ENCODE measurements at places on chromosomes 13 and 19.

DNA sequence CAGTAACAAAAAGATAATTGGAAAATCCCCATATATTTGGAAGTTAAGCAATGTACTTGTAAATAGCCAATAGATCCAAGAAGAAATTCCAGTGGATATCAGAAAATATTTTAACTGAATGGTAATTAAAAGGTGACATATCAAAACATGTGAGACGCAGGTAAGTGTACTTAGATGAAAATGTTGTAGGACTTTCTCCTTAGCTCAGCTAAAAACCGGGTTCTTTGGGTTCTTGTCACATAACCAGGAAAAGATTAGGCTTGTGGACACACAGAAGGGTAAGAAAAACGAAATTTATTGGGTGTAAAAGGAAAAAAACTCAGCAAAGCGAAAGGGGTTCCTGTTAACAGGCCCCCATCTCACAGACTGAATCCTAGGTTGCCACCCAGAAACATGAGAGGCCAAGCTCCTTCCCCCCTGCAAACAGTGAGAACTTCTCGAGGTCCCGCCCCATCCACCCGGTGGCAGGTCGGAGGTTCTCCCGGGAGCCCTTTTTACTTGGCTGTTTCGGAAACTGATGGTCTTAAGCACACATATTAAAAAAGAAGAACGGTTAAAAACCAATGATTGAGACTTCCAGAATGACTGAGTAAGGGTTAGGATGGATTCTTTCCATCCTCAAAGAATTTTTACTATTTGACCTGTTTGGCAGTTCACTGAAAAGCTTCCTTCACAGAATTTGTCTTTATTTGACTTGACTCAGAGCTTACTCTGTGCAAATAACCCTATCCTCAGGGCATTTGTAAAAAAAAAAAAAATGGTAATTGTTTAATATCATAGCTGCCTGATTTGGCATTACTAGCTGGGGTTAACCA lies 3.1 kb upstream of the CCDC70 start:
- no peak for DNase-seq

DNA sequence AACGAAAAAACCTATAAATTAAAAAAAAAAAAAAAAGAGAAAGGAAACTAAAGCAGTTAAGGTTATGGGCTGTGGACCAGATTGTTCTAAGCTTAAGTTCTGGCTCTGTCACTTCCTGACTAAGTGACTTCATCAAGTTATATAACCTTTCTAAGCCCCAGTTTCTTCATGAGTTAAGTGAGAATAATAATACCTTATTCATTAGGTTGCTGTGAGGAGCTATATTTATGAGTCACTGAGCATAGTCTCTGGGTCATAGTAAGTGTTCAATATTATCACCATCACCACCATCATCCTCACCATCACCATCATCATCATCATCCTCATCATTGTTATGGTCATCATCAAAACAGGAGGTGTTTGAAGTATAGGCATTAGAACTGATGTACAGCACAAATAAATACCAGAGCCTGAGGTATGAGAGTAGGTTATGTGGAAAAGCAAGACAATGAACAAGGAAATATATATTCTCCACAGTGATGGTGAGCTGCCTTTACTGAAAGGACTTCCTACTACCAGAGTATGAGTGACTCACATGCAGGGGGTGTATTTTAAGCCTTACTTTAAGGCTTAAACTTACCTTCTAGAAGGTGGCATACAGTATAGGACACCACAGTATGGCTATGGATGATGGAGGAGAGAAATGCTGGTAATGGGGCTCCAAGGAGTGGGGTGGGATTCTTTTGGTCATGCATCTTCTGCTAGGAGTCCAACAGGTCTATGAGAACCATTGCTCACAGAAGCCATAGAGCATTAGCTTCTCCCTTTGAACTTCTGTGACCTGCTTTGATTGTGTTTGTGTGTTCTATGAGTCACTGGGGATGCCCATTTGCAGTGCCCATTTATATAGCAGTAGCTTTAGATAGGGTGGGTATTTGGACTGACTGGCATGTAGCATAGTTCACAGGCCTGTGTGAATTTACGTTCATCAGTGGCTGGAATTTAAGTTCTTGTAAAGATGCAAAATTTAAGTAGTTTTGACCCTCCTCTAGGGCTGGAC lies 104.4 kb downstream of the KLF5 start:
- DNase-seq, result no peak

DNA sequence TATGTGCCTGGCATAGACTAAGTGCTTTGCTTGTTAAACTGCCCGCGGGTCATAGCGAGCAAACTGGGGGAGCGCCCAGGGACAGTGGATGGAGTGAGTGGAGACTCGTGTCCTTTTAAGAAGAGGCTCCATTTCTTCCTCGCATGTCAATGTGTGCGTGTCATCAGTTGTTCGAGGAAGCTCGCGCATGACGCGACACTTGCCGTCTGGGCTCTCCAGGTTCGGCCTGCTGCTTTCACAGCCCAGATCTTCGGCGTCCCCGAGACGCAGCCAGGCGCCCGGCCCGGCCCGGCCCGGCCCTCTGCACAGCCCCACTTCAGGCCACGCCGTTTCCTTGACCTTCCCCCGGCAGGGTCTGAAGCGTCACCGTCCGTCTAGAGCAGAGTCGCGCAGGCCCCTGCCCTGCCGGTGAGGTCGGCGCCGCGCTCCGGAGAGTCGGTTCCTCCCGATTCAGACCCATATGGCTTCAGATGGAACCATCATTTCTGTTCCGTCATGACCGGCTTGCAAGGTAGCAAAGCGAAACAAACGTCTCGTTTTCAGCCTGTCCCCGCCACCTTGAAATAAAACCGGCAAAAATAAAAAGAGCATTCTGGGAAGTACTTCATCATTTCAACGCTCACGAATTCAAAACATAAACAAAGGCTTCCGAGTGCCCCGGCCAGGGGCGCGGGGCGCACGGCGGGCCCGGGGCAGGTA lies 599 bp upstream of the ARHGEF7 start:
- DNase-seq, result peak; percentile 2

DNA sequence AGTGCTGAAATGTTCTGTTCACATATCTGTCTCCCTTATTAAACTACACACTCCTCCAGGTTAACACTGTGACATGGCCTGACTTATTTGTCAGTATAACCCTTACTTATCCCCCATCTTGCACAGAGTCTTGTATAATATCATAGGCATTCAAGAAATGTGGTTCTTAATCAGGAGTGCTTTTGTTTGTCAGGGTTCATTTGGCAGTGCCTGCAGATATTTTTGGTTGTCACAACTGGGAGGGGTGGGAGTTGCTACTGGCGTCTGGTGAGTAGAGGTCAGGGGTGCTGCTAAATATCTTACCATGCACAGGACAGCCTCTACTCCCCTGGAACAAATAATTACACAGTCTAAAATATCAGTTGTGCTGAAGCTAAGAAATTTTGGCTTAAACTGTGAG lies 20.4 kb upstream of the OBI1 start:
- DNase-seq, result no peak

GRCh38 chr13:25796474-25796873 lies 255.3 kb downstream of the SHISA2 start:
- DNase-seq, result no peak

- DNase-seq, result peak; percentile 41
Observed at GRCh38 chr13:45226024-45226423, 25.2 kb upstream of the KCTD4 start.

DNA sequence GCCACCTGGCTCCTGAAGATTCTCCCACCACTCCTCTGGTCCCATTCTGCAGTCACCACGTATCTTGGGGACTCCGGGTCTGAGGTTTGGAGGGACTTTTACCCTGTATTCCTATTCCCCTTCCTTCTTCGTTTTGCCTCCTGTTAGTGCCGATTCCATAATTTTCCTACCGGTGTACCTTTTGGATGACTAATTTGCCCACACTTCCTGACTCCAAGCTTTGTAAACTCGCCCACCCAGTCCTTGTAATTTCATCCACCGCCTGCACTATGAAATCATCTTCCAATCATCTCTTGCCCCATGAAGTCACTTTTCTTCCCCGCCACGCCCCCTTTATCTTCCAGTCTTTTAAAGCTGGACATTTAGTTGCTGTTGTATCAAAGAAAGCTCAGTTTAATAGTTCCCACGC lies 572 bp downstream of the UCHL3 start:
- peak; percentile 76 for DNase-seq

DNA sequence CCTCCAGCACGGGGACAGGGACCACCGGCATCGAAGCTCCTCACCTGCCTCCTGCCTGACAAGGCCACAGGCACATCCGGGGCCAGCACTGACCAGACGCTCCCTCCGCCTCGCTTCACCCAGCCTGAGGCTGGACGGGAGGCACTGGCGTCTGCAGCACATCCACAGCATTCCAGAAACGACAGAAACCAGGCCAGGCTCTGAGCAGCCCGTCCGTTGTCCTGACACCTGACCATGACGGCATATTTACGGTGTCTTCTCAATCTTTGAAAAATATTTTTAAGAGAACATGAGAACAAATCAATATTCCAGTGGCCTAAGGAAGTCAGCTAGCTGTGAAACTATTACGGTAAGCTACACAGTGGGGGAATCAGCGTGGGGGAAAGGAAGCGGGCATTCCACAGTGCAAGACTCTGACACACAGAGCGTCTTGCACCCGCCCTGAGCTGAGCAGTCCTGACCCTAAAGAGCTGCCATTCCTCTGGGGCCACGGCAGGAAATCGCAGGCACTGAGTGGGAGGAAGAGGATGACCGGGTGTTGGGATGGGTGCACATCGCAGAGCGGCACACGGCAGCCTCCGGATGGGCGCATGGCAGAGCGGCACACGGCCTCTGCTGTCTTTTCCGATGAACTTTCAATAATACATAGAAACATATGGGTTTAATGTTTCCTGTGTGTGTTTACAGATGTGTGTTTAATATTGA lies 26.8 kb downstream of the RASA3 start:
- DNase-seq, result no peak

- DNase-seq, result no peak
Observed at GRCh38 chr13:64311948-64312347, 2896.3 kb upstream of the PCDH20 start.

- DNase-seq, result no peak
Observed at GRCh38 chr13:34886987-34887386, 55.1 kb upstream of the NBEA start.

DNA sequence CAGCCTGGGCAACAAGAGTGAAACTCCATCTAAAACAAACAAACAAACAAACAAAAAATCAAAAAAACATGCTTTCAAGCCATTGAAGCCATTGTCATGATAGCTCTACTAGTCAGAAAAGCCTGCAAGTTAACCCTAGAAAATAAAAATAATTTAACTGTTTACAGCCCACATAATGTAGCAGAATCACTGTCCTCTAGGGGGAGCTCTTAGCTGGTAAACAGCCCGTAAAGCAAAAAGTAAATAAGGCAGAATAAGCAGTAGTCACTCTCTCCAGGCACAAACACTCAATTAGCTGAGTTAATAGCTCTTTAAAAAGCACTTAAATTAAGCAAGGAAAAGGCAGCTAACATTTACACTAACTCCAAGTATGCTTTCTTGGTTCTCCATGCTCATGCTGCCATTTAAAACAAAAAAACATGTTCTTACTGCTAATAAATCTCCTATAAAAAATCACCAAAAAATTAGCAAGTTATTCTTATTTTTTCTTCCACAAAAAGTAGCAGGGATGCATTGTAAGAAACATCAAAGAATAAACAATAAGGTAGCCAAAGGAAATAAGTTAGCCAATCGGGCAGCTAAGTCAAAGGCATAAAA lies 11.3 kb downstream of the LILRB4 start:
- DNase-seq, result peak; percentile 72

DNA sequence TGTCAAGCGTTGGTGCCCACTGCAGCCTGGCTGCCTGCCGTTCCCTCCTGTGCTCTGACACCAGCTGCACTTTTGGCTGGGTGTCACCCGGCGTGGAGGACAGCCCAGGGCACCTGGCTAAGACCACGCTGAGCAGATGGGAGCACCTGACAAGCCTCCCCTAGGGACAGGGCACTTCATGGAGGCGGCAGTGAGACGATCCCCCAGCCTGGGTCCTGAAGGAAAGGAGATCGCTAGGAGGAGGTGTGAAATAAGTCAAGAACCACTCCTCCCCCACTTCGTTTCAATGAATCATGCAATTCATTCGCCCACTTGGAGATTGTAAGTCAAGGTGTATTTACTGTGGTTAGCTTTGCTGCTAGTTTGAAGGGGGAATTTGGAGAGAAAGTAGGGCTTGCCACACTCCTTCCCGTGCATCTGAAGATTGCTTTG lies 38.8 kb downstream of the VSTM2B start:
- DNase-seq, result no peak

DNA sequence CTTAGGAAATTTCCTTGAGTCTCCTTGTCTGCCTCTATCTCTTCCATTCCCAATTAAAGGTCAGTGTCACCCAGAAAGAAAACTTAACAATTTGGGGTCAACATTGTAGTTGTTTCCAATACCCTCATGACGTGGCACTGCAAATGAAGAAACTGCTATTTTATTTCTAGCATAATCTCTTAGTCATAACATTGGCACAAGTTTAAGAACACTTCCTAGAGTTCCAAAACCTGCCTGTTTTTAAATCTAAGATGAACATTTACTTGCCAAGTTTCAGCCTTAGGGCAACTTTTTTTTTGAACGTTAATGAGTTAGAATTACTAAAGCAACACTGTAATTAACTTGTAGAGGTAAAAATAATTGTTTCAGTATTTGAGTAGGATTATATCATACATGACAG lies 108.0 kb downstream of the LMO7 start:
- no peak for DNase-seq

DNA sequence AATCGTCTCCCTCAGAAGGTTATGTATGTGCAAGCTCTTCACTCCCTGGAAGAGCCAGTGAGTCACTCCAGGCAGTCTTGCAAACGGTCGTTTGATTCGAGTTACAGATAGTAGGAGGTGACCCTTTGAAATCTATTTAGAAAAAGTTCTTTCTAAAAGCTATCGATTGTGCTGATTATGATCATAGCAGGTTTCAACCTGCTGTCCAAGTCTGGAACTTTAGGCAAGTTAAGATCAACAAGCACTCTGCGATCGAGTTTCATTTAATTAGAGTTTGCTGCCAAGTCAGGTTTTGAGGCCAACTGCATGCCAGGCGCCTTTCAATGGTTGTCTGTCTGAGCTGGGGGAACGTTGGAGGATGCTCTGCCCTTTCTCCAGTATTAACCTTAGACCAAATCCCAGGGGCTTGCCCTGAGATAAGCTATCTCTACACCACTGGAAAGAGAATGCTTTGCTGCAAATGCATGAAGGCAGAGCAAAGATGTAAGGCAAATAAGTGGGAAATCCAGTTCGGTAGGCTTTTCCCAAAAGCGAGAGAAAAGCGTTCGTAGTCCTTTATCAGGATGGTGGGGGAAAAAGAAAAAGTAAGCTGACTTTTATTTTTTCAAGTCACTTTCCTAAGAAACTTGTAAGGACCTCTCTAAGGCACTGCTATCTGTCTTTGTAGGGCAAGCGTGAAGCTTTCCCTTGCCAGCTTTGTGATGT lies 287.5 kb downstream of the ATP8A2 start:
- no peak for DNase-seq

- DNase-seq, result no peak
Observed at GRCh38 chr13:93289053-93289452, 62.4 kb downstream of the GPC6 start.

DNA sequence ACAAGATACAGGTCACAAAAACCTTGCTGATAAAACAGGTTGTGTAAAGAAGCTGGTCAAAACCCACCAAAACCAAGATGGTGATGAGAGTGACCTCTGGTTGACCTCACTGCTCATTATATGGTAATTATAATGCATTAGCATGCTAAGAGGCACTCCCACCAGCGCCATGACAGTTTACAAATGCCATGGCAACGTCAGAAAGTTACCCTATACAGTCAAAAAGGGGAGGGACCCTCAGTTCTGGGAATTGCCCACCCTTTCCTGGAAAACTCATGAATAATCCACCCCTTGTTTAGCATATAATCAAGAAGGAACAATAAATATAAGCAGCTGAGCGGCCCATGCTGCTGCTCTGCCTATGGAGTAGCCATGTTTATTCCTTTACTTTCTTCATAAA lies 434.1 kb downstream of the ZNF536 start:
- no peak for DNase-seq

- no peak for DNase-seq
Observed at GRCh38 chr13:62294244-62294643, 878.6 kb upstream of the PCDH20 start.

Data from inflammatory macrophage treated with lipopolysaccharide for 4 hours (primary cell).